Fibroblast of villous mesenchyme (primary cell): ENCODE measurements at places on chromosomes 11 and 22. TPM values are rescaled to one million over a fixed set of nuclear protein-coding genes. Genes with fewer than 3 reads are reported as not detected.

The KDM4E gene
- not detected in 2 replicates for total RNA-seq

The FBXO7 gene
- total RNA-seq = 65.7 and 72.1 TPM in 2 replicates

The PAMR1 gene
- total RNA-seq = 416 and 493 TPM in 2 replicates

The ZBED4 gene
- 10.6 and 13.4 TPM in 2 replicates for total RNA-seq

The OR4D5 gene
- not detected in 2 replicates for total RNA-seq

The CLDN5 gene
- total RNA-seq = not detected in 2 replicates

The CBL gene
- 13.2 and 20.7 TPM in 2 replicates for total RNA-seq

The DKK3 gene
- total RNA-seq = 316 and 338 TPM in 2 replicates

The SAA2 gene
- 0.43 TPM in 1 of 2 replicates, not detected in the other for total RNA-seq

The RHOD gene
- total RNA-seq = 12.5 and 13.9 TPM in 2 replicates

The ADAMTS8 gene
- total RNA-seq = not detected in 2 replicates

The INPP5J gene
- 0.43 and 0.97 TPM in 2 replicates for total RNA-seq

The BRSK2 gene
- under 0.01 TPM in 2 replicates for total RNA-seq

The APOL5 gene
- total RNA-seq = not detected in 2 replicates

The PDGFB gene
- total RNA-seq = 7.7 and 11.7 TPM in 2 replicates

The ZNRF3 gene
- total RNA-seq = 1.7 and 3.9 TPM in 2 replicates

The ELF5 gene
- total RNA-seq = under 0.01 TPM in 2 replicates

The RAB38 gene
- 0.64 and 3.5 TPM in 2 replicates for total RNA-seq

The CALCA gene
- total RNA-seq = not detected in 2 replicates

The FREY1 gene
- 0.43 and 0.64 TPM in 2 replicates for total RNA-seq

The MMP13 gene
- not detected in 2 replicates for total RNA-seq

The SH3BP1 gene
- 9.0 and 11.2 TPM in 2 replicates for total RNA-seq

The AIFM3 gene
- 0.32 and 0.43 TPM in 2 replicates for total RNA-seq

The TRPM5 gene
- not detected in 2 replicates for total RNA-seq

The NDUFS8 gene
- total RNA-seq = 85.9 and 128 TPM in 2 replicates

The TRAPPC4 gene
- 55.4 and 94.6 TPM in 2 replicates for total RNA-seq

The SART1 gene
- total RNA-seq = 25.5 and 26.7 TPM in 2 replicates

The FGF4 gene
- not detected in 2 replicates for total RNA-seq

The SYT8 gene
- total RNA-seq = under 0.01 TPM in 1 of 2 replicates, not detected in the other

The EWSR1 gene
- 159 and 207 TPM in 2 replicates for total RNA-seq

The GRIK4 gene
- under 0.01 TPM in 2 replicates for total RNA-seq

The MN1 gene
- 0.86 and 3.9 TPM in 2 replicates for total RNA-seq

The MS4A4A gene
- not detected in 2 replicates for total RNA-seq

The RSF1 gene
- total RNA-seq = 34.1 and 46.2 TPM in 2 replicates

The C11orf98 gene
- 23.7 and 27.7 TPM in 2 replicates for total RNA-seq

The OR52K2 gene
- not detected in 2 replicates for total RNA-seq

The C11orf65 gene
- total RNA-seq = 0.64 and 0.86 TPM in 2 replicates

The BIK gene
- total RNA-seq = 0.86 TPM in 1 of 2 replicates, not detected in the other

The USP28 gene
- 27.1 and 37.1 TPM in 2 replicates for total RNA-seq

The MMP8 gene
- under 0.01 TPM in 1 of 2 replicates, not detected in the other for total RNA-seq

The GAS2 gene
- total RNA-seq = 0.64 and 1.7 TPM in 2 replicates

The HEPN1 gene
- not detected in 2 replicates for total RNA-seq

The CNIH2 gene
- total RNA-seq = 0.43 and 0.64 TPM in 2 replicates

The ZC3H12C gene
- 7.4 and 15.5 TPM in 2 replicates for total RNA-seq

The TRIM49D1 gene
- total RNA-seq = not detected in 2 replicates

The SOX6 gene
- 12.9 and 22.0 TPM in 2 replicates for total RNA-seq
